HT-29 (cell line): ENCODE measurements at places on chromosomes 2 and 18. TPM values are rescaled to one million over a fixed set of nuclear protein-coding genes. Genes with fewer than 3 reads are reported as not detected.

EIF4E2 gene
- total RNA-seq, result 77.5 and 87.8 TPM in 2 replicates

GRCh38 chr2:229673676-229674075, 40.7 kb downstream of the DNER start:
- peak; percentile 5 for DNase-seq

DNA sequence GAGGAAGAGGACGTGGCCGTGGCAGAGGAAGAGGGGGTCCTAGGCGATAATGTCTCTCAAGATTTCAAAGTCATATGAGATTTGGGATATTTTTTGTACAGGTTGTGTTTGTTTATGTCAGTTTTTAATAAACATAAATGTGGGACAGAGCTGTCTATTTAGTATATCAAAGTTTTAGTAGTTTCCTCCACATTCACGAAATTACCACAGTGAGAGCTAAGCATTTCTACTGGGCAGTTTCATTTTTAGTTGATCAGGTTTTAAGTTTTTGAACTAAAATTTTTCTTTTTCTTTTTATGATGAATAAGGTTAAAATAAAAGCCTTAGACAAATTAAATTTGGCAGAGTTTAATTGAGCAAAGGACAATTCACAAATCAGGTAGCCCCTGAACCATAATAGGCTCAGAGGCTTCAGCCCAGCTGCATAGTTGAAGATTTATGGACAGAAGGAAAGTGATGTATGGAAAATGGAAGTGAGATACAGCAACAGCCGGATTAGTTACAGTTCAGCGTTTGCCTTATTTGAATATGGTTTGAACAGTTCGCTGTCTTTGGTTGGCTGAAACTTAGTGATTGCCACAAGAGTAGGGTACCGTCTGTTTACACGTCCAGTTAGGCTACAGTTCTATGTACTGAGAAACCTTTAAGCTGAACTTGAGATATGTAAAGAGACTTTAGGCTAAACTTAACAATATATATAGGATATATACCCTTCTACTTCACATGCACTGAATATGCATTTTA, 17.1 kb downstream of the SNRPD1 start:
- DNase-seq, result no peak

DNA sequence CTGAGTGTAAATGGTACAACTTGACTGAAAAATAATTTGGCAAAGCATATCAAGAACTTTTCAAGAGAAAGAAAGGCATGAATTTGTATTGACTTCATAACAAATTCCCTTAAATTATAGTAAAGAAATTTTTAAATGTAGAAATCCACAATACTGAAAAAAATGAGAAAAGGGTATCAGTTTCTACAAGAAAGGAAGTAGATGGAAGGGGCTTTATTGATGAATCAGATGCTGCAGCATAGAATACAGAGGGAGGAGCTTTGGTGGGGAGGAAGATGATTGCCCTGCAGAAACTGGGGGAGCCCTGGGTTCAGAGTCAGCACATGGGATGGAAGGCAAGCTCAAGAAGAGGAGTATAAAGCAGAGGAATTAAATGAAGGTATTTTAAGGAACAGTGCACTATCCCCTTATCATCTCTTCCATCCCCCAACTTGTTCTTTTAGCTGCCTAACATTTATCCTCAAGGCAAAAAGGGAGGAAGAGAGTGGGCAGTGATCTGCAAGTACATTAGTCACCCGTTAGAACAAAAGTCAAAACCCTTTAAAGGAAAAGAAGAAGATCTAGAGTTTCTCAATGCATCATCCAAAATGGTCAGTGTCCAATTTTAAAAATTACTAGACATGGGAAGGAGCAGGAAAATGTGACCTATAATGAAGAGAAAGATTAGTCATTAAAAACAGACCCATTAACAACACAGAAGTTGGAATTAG, 77.7 kb downstream of the KCTD18 start:
- no peak for DNase-seq

SLC8A1 gene
- 0.10 and 0.16 TPM in 2 replicates for total RNA-seq

- no peak for DNase-seq
Measured at GRCh38 chr2:201261471-201261870, 1.1 kb downstream of the CASP8 start.

GRCh38 chr18:37299471-37300304, 265.9 kb downstream of the CELF4 start:
- DNase-seq, result peak; percentile 92

GRCh38 chr2:212299333-212299732, 239.3 kb downstream of the ERBB4 start:
- DNase-seq, result no peak

IL36RN gene
- total RNA-seq, result 0.44 and 1.4 TPM in 2 replicates

CAD gene
- total RNA-seq, result 78.5 and 88.5 TPM in 2 replicates

GRCh38 chr2:154706660-154707059, 8.2 kb downstream of the KCNJ3 start:
- peak; percentile 23 for DNase-seq
